ENCODE measurements at places on chromosomes 16 and 17.

DNA sequence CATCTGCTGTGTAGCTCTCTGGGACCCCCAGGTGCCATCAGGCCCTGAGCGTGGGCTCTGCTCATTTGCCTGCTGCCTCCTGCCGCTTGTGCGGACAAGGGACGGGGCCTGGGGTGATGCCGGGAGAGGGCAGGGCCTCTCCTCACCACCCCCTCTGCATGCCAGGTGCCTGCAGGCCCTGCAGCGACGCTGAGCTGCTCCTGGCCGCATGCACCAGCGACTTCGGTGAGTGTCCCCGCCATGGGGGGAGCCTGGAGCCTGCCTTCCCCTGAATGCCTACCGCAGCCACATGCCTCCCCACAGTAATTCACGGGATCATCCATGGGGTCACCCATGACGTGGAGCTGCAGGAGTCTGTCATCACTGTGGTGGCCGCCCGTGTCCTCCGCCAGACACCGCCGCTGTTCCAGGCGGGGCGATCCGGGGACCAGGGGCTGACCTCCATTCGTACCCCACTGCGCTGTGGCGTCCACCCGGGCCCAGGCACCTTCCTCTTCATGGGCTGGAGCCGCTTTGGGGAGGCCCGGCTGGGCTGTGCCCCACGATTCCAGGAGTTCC, 1.9 kb downstream of the METRN start:
- no peak for DNase-seq

DNA sequence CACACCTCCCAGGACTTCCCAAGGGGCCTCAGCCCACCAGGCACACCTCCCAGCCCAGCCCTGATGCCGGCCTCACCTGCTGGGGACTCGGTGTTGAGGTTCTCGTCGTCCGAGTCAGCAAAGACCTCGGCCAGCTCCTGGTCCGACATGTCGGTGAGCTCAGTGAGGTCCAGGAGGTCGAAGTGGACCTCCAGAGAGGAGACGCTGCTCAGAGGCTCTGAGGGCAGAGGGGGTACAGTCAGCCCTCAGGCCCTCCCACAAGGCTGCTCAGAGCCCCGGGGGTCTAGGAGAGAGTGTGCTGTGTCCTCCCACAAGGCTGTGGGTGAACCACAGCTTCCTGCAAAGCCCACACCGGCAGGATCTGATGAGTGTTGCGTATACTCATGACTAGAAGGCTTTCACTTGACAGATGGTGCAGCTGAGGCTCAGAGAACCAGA, 10.5 kb downstream of the DBNDD1 start:
- DNase-seq, result no peak

DNA sequence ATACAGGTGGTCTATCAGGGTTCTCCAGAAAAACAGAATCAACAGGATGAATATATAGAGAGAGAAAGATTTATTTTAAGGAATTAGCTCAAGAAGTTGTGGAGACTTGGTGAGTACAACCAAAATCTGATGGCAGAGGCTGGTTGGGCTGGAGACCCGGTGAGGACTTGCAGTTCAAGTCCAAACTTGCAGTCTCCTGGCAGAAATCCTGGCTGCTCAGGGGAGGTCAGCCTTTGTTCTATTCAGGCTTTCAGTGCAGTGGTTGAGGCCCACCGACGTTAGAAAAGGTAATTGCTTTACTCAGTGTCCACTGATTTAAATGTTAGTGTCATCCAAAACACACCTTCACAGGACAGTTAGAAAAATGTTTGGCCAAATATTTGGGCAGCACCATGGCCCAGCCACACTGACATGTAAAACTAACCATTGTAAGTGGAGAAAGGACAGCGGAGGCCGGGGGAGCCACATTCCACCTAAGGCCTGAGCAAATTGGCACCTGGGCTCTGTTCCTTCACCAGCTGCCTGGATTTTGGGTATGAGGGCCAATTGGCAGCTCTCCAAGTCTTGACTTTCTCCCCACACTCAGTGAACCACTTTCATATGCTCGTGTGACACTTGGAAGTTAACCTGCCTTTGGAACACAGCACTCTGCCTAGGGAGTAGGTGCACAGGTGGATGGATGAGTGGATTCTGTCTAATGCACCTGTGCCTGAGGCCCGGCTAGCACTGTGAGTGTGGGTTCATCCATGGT, 54.7 kb downstream of the CACNG5 start:
- DNase-seq, result no peak

DNA sequence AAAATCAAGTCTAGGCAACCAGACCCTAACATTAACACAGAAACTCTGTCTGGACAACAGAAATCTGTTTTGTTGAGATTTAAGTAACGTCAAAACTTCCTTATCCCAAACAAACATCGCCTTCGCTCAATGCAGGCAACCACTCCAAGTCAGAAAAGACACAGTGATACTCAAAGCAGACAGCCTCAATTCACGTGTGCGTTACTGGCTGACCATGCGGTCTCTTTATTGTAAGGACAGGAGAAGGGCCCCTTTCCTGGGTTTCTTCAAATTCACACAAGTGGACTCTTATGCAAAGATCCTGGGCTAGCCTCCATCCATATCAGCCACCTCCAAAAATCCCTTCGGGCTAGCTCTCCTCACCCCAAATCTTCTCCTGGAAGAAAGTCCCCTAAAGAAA, 467.7 kb downstream of the SOX9 start:
- no peak for DNase-seq

DNA sequence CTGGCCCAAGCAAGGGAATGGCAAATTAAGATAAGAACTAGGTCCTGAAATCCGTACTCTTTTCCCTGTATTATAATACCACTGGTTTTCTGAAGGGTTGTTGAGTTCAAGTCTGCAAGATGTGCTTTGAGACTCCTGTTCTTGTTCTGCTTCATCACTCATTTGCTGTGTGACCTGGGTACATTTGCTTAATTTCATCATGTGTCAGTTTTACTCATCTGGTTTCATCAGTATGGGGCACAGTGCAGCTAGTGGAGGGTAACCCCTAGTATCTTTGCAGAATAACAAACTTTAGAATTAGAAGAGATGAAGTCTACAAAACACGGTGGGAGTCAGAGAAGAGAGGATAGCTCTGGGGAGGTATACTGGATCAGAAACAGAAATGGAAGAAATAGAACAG, 21.9 kb upstream of the EFCAB13 start:
- no peak for DNase-seq

DNA sequence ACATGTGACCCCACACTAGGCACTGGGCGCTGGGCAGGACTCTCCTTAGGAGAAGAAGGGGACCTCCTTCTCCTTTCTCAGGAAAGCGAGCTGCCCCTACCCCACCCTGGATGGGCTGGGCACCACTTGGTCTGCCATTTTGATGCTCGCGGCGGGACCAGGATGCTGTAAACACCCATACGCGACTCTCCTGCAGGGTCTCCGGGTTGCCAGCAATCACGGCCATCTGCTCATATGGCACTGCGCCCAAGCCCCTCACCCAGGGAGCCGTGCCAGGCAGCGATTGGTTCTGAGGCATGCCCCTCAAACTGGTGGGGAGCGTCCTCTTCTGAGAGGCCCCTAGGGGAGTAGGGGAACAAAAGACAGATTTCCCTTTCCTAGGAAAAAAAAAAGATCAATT, 99.0 kb downstream of the C16orf78 start:
- peak; percentile 58 for DNase-seq

- DNase-seq, result no peak
These were observed 23.2 kb upstream of the MEAK7 start for GRCh38 chr16:84527532-84528269.

GRCh38 chr16:76268824-76269223, 8.4 kb upstream of the CNTNAP4 start:
- no peak for DNase-seq

GRCh38 chr17:14986127-14986526, 279.0 kb downstream of the PMP22 start:
- DNase-seq, result no peak

DNA sequence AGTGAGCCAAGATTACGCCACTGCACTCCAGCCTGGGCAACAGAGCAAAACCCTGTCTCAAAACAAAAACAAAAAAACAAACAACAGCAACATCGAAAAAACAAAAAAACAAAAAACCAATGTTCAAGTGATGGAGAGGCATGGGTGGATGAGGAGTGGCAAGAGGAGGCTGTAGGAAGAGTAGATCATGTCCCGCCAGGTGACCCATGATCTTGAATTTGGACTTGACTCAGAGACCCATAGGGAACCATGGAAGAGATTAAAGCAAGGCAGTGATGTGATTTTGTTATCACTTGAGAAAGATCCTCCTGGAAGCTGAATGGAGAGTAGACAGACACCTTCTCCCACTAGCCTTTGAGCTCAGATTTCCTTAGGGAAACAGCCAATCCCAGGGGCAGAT, 11.2 kb downstream of the ABAT start:
- no peak for DNase-seq

GRCh38 chr17:79722787-79723186, 8.0 kb upstream of the ENPP7 start:
- no peak for DNase-seq

DNA sequence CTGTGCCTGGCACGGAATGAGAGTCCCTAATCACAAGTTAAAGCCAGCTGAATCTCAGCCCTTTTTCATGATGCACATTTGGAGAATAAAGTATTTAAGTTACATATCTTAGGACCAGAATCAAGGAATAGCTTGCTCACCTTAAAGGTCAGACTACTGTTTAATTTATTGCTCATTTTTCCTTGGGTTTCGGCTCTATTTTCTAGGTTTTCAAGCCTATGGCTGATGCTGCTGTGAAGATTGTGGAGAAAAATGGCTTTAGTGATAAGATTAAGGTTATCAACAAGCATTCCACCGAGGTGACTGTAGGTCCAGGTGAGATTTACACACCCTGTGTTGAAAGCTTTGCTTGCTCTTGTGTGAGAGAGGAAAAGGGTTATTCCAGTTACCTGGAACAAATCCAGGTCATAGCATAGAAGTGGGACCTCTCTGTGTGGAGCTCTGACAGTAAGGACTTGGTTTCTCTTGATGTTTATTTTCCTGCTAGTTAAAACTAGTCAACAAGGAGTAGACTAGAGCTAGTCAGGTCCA, 18.1 kb downstream of the PRMT7 start:
- no peak for DNase-seq

DNA sequence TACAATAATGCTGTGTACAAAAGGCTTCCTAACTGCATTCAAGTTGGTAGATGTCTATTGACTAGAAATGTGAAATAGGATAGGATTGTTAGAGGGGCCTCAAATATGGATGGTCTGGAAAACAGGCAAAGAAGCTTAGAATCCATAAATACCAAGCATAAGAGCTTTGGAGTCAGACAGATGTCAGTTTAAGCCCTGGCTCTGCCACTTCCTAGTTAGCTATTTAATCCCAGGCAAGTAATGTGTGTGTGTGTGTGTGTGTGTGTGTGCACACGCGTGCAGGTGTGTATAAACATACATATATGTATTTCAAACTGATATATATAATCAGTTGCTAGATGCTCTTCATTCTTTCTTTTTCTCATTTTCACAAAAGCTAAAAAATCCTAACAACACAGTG, 66.7 kb downstream of the MMD start:
- DNase-seq, result no peak

GRCh38 chr16:30769379-30770089, 7.4 kb downstream of the RNF40 start:
- DNase-seq, result no peak

GRCh38 chr16:68704232-68704867, 32.7 kb upstream of the CDH1 start:
- DNase-seq, result no peak

DNA sequence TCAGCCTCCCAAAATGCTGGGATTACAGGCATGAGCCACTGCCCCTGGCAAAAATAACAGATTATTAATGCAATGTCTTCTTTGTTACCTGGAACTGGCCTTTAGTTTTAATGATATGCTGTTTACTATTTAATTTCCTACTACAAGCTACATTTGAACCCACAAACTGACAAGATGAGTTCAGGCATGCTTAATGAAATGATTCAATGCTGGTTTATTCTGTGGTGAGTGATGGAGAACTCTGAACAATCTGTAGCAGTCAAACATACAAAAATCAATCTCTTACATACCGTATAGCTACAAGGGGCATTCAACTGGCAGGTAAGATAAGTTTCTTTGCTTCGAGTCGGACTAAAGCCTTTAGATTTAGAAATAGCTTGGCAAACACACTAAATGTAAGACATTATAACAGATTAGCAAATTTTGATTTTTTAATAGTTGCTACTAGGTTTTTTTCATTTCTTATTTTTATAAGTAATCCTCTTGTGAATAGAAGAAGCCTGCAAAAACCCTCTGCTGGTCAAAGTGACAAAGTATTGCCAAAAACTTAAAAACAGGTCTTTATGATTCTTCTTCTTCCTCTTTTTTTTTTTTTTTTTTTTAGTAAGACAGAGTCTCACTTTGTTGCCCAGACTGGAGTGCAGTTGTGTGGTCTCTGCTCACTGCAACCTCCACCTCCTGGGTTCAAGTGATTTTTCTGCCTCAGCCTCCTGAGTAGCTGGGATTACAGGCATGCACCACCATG, 138.5 kb downstream of the SSH2 start:
- DNase-seq, result no peak

GRCh38 chr16:81836279-81837054, 57.4 kb downstream of the PLCG2 start:
- DNase-seq, result no peak

DNA sequence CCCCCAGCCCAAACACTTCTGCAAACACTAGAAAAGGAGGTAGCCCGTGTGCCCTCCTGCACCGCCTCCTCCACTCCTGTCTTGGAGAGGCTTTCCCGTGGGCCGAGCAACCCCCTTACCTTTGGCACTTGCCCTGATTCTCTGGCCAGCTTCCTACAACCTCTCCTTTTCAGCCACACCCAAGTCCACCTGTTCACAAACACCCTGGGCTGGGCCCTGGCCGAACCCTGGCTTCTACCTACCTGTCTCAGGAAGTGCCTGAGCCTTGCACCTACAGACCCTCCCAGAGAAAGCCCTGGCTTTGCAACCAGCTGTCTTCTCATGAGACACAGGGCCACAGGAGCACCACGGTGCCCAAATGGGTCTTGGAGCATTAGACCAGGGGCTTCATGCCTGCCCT, 2.0 kb upstream of the ANTKMT start:
- DNase-seq, result no peak

DNA sequence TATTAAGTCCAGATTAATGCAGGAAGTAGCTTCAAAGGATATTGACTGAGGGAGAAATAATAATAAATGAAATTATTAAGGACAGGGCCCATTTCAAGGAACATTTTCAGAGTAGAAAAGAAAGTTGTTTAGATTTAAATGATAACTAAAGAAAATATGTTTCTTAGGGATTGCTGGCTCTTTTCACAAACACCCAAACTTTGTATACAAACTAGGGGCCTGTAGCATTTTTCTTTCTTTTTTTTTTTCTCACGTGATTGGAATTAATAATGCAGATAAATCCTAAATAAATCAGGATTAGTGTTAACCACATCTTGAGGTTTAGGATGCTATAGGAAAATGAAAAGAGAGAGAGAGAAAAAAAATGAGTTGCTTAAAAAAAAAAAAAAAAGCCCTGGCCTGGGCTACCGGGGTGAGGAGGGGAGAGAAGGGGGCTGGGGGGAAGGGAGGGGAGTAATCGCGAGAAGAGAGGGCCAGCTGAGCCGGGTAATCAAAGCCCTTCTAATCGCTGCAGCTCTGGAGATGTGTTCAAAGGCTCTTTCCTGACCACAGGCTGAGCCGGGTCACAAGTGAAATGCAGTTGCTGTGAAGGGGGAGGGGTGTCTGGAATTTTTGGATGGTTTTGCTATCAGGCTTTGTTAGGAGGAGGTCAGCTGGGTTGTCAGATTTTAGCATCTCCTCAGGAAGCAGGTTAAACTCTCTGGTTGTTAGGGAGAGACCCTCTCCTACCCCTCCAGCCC, 104.6 kb upstream of the ZFHX3 start:
- DNase-seq, result no peak

All from NCI-H446 treated with DMSO at 0.1 percent for 48 hours (cell line).